Activated CD4-positive, alpha-beta T cell treated with anti-CD3 and anti-CD28 coated beads, Interleukin-2, amount 50 U/mL, for 1 hour (primary cell): ENCODE measurements at places on chromosomes 4 and X.
A peak's percentile ranks its signal among the peaks of the same experiment; 100 is the strongest.

GRCh38 chr4:23353200-23353599, 536.6 kb downstream of the PPARGC1A start:
- DNase-seq, result no peak

GRCh38 chrX:154793084-154793795, 12.0 kb downstream of the MPP1 start:
- no peak for DNase-seq

DNA sequence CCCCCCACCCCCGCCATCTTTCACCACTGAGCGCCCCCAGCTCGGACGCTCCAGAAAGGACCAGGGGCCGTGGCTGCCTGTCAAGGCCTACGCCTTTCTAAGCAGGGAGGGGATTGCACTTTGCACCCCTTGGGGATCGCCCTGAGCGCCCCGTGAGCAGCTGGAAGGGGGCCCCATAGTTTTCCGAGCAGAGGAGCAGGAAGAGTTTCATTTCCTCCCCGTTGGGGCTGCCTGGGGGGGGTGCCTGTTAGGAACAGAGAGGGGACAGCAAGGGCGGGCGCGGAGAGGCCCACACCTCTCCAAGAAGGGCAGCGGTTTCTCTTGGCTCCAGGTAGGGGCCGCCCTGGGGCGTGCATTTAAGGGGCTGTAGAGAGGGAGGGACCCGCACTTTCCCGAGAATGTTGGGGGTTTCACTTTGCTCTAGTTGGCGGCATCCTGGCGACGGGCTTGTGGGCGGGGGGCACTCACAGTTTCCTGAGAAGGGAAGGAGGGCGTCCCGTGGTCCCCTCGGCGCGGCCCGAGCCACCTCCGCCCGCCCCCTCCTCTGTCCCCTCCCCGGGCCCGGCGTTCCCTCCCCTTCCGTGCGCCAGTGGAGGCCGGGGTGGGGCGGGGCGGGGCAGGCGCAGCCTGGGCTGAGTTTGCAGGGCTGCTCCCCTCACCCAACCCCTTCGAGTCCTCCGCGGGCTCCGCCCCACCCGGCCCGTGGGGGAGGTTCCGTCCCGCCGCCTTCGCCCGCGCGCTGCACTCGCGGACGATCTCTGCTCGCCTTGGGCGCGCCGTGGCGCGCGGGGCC, 82.3 kb upstream of the CD99 start:
- peak; percentile 85 for DNase-seq

GRCh38 chr4:6908432-6909112, 1.1 kb upstream of the TBC1D14 start:
- no peak for DNase-seq

- no peak for DNase-seq
These were observed 821.3 kb downstream of the TRIML1 start for GRCh38 chr4:188960411-188961093.

- no peak for DNase-seq
These were observed 52.4 kb upstream of the C4orf54 start for GRCh38 chr4:99710020-99710419.

GRCh38 chr4:3112201-3112600, 37.7 kb downstream of the HTT start:
- DNase-seq, result no peak

- DNase-seq, result no peak
These were observed 152.1 kb downstream of the FMR1NB start for GRCh38 chrX:148133105-148133725.

DNA sequence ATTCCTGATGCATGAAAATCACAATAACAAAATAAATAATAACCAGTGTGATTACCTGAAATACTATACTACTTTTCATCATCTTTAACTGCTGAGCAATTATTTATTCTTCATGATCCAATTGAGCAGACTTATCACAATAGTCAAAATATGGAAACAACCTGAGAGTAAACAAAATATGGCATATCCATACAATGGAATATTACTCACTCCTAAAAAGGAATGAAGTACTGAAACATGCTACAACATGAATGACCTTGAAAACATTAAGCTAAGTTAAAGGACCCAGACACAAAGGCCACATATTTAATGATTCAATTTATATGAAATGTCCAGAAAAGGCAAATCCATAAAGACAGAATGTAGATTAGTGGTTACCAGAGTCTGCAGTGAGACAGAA, 146.8 kb downstream of the MID1IP1 start:
- no peak for DNase-seq
